ENCODE measurements at places on chromosomes 11 and 22. TPM values are rescaled to one million over a fixed set of nuclear protein-coding genes. Genes with fewer than 3 reads are reported as not detected.

The HBB gene
- total RNA-seq, result not detected

The ACTN3 gene
- total RNA-seq, result not detected

The RPS3 gene
- 2,281 TPM for total RNA-seq

The TMEM258 gene
- total RNA-seq, result 105 TPM

The DSCAML1 gene
- total RNA-seq, result not detected

The ART5 gene
- not detected for total RNA-seq

The KCNK4 gene
- not detected for total RNA-seq

The CRYBA4 gene
- total RNA-seq, result not detected

The OR10G6 gene
- total RNA-seq, result not detected

The IL17REL gene
- total RNA-seq, result not detected

The SAA4 gene
- total RNA-seq, result not detected

The TTC36 gene
- 2.7 TPM for total RNA-seq

All from placental epithelial cell (primary cell).